ENCODE measurements at places on chromosomes 1 and 21.

GRCh38 chr1:70993798-70994197 lies 53.8 kb downstream of the PTGER3 start:
- no peak for DNase-seq

GRCh38 chr1:150302338-150302737 lies 8.7 kb downstream of the MRPS21 start:
- DNase-seq = no peak

- DNase-seq = no peak
Measured at GRCh38 chr1:171218661-171219060, 29.6 kb upstream of the FMO1 start.

DNA sequence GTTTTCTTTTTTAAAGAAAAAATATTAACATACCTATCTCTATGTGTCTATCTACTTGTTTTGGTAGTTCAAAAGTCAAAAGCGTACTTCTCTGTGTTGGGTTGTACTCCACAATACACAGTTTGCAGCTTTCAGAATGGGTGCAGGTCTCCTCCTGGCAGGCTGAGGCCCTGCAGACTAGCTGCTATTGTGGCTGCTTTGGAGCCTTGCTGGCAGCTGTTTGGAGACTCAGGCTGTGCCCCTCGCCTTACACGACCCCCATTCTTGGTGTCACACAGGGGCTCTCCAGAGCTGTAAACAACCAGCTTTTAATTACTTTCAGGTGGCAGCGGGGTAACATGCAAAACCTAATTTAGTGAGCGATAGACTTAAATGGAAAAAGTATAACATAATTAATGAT lies 160.4 kb downstream of the DSCAM start:
- DNase-seq = no peak

- no peak for DNase-seq
Measured at GRCh38 chr1:15344800-15345704, 64.6 kb upstream of the EFHD2 start.

Data from AG08396 (cell line).